NCI-H2029 treated with DMSO at 0.1 percent for 48 hours (cell line): ENCODE measurements at places on chromosomes 2 and 18.

GRCh38 chr2:39632876-39633275 lies 32.8 kb upstream of the TMEM178A start:
- DNase-seq = no peak

DNA sequence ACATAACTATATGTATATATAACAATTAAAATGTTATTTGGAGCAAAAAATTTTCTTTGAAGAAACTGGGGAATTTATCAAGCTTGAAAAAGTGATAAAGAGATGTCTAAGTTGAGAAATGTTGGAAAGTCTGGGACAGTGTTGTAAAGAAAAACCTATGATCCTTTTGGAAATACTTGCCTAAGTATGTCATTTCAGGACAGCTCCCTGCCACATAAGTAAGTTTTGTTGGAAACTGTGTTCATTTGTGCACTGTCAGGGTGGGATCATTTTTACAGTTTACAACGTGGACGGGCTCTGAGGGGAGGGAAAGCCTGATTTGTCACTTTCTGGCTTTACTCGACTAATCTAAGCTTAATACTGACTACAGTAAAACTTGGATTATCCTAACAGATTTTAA lies 10.4 kb upstream of the COL3A1 start:
- DNase-seq = no peak

DNA sequence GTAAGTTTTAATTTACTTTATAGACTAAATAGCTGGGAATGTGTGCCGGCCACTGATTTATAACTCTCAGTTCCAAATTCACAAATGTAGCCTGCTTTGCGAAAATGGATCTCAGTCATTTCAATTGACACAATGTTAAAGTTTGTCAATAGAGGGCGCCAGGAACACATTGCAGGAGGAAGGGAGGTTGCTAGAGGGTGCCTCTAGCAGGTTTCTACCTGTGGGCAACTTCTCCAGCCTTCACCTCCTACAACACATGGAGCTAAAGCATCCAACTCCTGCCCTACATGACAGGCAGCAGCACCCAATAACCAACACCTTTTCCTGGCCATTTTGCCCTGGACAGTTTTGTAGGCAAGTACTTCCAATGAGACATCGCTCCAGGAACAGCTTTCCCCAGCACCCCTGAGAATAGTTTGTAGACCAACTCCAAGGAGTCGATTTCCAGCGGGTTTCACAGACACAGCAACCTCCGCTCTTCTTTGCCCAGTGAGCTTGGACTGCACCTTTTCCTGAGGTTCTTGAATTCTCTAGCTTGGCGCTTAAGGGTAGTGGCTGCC lies 784.8 kb upstream of the CDH2 start:
- peak; percentile 1 for DNase-seq

DNA sequence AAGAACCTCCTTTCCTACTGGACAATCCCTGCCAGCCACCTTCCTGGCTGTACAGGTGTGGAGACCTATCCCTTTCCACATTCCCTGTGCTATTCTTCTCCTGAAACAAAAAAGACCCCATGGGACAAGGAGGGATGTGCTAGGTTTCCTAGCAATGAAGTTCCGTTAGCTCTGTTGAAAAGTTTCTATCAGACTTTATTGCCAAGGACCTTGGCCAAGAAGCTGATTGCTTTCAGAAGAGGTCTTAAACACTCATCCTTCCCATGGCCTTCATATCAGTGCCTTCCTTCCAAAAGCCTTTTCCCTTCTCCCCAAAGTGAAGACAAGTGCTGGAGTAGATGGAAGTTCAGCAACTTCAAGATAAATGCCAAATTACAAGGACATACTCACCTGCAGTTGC lies 194.8 kb downstream of the AGPS start:
- DNase-seq = no peak

DNA sequence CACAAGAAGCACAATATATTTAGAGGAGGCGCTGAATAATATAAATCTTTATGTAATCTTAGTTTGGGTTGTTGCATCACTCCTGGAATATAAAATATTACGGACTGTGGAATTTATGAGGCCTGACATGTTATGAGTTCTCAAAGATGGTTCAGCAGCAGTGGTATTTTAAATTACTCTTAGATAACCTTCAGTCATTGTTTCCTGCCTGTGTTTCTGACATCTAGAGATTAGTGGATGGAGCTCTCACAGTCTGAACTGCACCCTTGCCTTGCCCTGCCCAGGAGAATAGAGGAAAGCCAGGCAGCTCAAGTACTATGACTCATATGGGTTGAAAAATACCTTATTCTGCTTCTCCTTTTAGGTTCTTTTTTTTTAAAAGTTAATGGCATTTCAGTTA lies 70.0 kb downstream of the ACSL3 start:
- no peak for DNase-seq

- DNase-seq = no peak
Measured at GRCh38 chr2:205139822-205140463, 542.4 kb upstream of the NRP2 start.

DNA sequence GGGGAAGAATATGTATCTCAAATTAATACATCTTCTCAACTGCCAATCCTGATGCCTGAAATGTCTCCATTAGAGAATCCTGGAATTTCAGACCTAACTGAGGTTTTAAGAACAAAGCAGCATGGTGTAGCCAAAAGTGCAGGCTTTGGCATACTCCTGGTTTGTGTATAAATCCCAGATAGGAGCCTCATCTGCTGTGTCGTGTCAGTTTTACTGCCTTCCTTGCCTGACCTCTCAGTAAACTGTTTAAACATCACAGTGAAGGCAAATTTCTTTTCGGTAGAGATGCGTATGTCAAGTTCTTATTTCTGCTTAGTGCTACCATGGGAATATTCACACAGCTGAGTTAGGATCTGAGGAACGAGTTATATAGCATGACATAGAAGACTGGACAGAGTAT lies 7.3 kb downstream of the SCG2 start:
- DNase-seq = no peak

GRCh38 chr2:216508229-216508628 lies 9.6 kb downstream of the RPL37A start:
- no peak for DNase-seq

- no peak for DNase-seq
Measured at GRCh38 chr2:229489016-229489415, 217.9 kb upstream of the PID1 start.

GRCh38 chr2:36696533-36696932 lies at the start of gene VIT:
Gene VIT, plus strand, starts transcription at chr2:36696707. Its CDS starts 19,664 bp downstream, at chr2:36716371.
- DNase-seq = no peak

DNA sequence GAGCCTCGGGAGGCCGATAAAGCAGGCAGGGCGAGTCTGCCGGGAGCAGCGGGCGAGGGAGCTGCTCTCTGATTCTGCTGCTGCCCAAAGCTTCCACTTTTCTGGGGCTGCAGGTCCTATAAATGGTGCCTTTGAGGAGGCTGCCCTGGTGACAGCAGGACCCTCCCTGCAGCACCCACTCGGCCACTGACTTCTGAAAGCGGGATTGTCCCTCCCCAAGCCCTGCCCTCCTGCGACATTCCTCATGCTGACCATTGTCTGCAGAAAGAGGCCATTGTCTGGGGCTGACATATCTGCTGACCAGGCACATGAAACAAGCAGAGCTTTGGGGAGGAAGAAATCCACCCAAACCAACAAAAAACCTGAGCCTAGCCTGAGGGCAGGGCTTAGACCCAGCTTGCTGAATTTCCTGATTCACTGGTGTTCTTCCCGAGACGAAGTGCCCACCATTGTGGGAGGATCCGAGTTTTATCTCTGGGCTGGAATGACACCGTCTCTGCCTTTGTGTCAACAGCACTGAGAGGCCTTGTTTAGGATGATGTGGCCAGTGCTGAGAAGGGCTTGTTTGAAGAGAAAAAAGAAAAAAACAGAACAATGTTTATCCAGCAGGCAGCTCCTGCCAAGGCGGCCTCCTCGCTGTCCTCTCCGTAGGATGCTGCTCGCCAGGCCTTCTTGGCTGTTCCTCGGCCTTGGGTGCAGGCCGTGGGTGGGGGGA lies 129.7 kb downstream of the MYCN start:
- no peak for DNase-seq

DNA sequence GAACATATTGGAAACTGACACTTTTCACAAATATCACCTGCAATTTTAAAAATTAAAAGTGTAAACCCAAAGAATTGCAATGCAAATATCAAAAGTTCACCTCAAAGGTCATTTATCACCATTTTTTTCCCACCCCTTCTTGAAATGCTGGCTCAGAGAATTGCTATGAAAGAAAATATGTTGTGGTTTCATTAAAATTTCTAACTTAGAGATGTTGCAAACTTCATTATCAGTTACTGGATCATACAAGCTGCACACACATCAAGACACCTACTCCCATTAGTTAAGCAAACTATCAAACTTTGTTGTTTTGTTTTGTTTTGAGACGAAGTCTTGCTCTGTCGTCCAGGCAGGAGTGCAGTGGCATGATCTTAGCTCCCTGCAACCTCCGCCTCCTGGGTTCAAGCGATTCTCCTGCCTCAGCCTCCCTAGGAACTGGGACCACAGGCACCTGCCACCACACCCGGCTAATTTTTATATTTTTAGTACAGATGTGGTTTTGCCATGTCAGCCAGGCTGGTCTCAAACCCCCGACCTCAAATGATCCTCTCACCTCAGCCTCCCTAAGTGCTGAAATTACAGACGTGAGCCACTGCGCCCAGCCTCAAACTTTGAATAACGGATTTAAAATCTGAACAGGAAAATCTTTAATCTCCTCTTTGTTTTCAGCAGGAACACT lies 37.0 kb downstream of the STK39 start:
- DNase-seq = no peak

DNA sequence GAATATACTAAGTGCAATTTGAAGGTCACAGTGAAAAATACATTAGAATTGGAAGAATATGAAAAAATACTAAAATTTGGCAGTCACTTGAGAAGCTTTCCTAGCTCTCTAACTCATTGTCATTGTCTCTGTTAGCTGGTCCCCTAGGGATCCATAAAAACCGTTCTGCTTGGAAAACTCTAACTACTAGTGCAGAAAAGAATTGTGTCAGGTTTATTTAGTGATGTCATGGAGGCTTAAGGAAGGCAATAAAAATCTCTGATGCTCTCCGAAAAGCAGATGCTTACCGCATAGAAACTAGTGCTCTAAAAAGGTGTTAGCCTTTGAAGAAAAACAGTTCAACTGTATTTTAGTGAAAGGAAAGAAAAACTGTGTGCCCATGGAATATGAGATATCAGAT lies 150.1 kb upstream of the DLGAP1 start:
- DNase-seq = no peak

- DNase-seq = no peak
Measured at GRCh38 chr2:67075530-67076238, 321.4 kb upstream of the ETAA1 start.

- DNase-seq = no peak
Measured at GRCh38 chr2:191929288-191929687, 82.4 kb upstream of the CAVIN2 start.

- no peak for DNase-seq
Measured at GRCh38 chr2:229422063-229422462, 151.0 kb upstream of the PID1 start.

GRCh38 chr2:233248999-233249398 lies 2.5 kb upstream of the ATG16L1 start:
- DNase-seq = no peak

GRCh38 chr2:214836568-214836967 lies 27.1 kb upstream of the BARD1 start:
- no peak for DNase-seq

DNA sequence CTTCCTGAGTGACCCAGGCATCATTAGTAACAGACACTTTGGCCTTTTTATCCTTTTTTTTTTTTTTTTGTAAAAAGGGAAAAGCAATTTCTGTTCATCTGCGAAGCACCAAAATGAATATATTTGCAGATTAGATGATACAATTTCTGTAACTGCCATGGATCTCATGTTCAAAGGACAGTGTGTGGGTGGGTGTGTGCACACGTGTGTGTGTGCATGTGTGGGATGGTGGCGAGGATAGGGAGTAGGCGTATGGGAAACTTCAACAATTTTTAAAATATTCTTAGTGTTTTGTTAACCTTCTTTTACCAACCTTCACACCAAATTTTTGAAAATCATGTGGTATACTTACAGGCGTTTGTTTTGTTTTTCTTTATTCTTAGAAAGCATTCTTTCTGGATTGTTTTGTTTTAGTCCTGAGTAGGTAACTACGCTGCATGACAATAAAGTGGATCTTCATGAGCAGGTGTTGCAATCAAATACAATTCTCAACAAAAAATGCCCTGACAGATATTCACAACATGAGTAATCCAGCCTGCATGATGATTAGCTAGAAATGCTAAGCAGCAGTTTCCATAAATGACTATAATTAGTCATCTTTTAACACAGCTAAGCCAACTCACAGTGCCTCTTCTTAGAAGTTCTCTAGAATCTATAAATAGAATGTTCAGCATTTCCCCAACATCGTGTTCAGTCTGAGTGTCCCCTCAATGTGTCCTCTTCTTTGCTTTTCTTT lies 53.5 kb upstream of the RMDN2 start:
- no peak for DNase-seq

- no peak for DNase-seq
Measured at GRCh38 chr18:11215216-11215615, 65.8 kb upstream of the PIEZO2 start.

DNA sequence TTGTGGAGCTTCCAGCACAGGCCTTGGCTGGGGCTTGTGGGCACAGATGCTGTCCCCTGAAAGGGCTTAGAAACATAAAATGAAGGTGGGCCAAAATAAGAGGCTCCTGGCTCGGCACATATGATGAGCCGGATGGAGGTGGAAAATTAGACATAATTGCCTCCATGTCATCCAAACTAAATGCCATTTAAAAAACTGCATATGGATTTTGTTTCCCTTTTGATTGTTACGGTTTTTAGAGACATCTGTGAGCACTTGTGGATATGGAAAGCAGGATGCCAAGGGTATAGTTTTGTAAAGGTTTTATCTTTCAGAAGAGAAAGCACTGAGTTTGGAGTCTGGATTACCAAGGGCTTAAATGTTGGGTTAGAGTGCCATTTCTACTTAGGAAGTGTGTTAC lies 498.3 kb downstream of the RIT2 start:
- DNase-seq = no peak

DNA sequence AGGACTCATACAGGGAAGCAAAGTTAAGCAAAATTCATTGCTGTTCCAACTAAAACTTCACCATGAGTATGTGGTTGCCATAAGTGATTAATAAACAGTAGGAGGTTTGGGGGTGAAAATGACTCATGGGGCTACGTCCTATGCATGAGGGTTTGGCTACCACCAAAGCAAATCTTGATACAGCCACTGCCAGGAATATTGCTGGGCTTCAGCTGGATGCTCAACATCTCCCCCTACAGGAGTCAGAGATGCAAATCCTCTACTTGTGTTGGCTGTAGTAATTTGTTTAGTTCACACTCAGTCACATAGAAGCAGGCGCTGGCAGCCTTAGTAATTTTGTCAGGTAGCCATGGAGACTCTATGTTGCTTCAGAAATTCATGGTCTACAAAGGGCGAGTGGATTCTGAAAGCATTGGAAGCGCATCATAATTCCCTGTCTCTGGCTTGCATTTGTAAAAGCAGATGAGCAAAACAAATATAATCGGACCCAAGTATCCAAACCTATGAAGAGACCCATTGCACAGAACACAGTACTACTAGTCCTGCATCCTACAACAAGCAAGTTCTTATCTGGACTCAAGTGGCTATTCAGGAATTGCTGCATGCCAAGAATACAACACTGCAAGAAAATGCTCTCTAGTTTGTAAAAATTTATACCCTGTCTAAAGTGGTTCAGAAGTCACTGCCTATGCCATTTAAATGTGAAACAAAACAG lies 76.0 kb downstream of the CD28 start:
- DNase-seq = no peak

- DNase-seq = no peak
Measured at GRCh38 chr2:3138621-3139020, 239.0 kb downstream of the EIPR1 start.

GRCh38 chr2:225028572-225028971 lies 13.7 kb downstream of the DOCK10 start:
- no peak for DNase-seq

- no peak for DNase-seq
Measured at GRCh38 chr2:161766334-161766733, 142.1 kb downstream of the SLC4A10 start.

- DNase-seq = no peak
Measured at GRCh38 chr2:224208007-224208406, 168.9 kb upstream of the SERPINE2 start.
